Panc1 (cell line): ENCODE measurements at places on chromosomes 5 and 9.

GRCh38 chr9:35863583-35863982, 6.6 kb downstream of the OR13J1 start:
- DNase-seq = no peak

DNA sequence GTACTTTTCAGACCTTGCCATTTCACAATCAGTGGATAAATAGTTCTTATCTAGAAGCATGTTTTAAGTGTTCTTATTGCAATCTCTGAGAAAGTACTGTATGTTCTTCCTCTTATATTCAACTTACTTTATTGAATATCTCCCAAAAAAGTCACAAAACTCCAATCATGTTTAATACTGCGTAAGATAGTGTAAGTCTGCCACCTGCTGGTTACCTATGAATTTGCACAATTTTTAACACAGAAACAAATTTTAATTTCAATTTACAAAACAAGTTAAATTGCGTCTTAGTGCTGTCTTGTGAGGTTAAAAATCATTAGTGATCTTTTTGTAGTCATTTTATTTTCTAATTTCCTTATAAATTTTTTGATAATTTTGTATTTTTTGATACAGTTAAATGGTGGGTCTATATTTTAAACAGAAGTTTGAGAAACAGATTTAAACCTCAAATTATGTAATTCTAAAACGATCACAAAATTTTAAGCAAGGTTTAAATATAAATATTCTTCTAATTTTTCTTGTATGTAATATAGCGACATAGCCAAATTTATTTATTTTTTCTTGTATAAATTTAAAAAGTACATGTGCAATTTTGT, 115.8 kb downstream of the EMB start:
- no peak for DNase-seq

GRCh38 chr5:121628783-121629182, 222.9 kb upstream of the FTMT start:
- DNase-seq = no peak

DNA sequence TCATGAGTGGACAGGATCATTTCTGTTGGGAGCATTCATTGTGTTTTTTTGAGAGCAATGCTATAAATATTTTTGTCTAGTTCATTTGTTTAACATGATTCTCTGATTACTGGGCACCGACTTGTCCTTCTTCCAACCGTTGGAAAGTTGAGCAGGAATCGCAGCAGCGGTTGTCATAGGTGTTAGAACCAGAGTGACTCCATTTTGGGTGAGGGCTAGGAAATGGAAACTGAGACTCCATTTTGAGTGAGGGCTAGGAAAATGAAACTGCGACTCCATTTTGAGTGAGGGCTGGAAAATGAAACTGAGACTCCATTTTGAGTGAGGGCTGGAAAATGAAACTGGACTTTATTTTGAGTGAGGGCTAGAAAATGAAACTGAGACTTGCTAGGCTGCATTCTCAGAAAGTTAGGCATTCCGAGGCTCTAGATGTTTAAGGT, 100.6 kb downstream of the ICE1 start:
- DNase-seq = no peak

GRCh38 chr9:12784461-12785259, 9.8 kb downstream of the LURAP1L start:
- no peak for DNase-seq
